Effector CD4-positive, alpha-beta T cell (primary cell): ENCODE measurements at places on chromosomes 16 and 17.

DNA sequence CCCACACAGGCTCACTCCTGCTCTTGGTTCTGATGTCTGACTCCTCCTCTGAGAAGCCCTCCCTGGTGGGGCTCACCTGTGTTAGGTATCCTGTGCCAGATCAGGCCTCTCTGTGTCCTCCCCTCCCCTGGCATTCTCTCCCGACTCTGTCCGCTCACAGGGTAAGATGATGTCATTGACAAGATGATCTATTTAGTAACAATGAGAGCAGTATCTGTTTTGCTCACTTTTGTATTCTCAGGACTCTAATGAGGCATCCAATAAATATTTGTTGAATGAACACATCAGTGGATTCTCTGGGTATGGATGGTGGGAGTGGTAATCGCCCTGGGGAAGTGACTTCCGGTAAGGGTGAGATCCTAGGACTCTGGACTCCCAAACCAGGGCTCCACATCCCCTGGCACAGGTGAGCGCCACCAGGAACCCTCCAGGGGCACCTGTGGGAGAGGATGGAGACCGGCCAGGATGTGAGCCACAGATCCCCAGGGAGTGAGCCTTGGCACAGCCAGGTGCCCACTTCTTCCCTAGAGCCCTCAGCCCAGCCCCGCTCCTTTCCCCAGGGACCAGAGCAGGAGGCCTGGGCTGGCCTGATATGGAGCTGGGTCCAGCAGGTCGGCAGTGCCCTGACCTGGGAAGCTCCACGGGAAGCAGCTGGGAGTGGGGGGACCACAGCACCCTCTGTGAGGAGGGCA lies 5.4 kb upstream of the HAP1 start:
- no peak for DNase-seq

- DNase-seq = no peak
These were observed at the start of gene CNGB1 for GRCh38 chr16:57970970-57971369. Gene CNGB1 (minus strand): TSS chr16:57971128. CDS start chr16:57967286, 3,842 bp downstream.

GRCh38 chr16:66889622-66890021 lies 9.3 kb downstream of the PDP2 start:
- DNase-seq = no peak

- DNase-seq = no peak
These were observed 21.6 kb upstream of the CDH1 start for GRCh38 chr16:68715471-68715870.

DNA sequence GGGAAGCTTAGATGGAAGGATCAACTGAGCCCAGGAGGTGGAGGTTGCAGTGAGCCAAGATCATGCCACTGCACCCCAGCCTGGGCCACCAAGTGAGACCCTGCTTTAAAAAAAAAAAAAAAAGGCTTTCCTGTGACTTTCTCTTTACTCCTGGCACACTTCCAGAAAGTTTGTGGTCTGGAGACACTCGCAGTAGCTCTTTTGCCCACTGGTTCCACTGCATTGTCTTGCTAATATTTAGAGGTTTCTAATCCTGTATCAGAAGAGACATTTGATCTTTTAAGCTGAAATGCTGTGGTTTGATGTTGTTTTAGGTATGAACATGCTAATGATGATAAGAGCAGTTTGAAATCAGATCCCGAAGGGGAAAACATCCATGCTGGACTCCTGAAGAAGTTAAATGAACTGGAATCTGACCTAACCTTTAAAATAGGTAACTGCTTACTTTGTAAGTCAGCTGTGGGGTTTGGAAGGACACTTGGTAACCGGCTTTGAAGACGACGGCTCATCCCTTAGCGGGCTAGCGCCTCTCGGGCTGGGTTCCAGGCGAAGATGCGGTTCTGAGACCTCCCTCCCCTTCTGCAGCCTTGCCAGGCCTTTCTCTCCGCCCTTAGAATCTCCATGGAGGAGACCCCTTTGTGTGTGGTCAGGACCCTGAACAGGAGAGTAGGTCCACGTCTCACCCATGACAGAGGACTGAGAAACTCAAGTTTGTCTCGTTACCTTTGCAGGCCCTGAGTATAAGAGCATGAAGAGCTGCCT lies 23.1 kb downstream of the NTAN1 start:
- no peak for DNase-seq

- no peak for DNase-seq
These were observed 512.6 kb upstream of the ZFHX3 start for GRCh38 chr16:73560497-73560896.

- no peak for DNase-seq
These were observed 862 bp downstream of the CLEC16A start for GRCh38 chr16:10945065-10945787.

- DNase-seq = no peak
These were observed 2230.4 kb downstream of the TP53TG3F start for GRCh38 chr16:35689764-35690163.

- no peak for DNase-seq
These were observed 65.3 kb upstream of the NUDT7 start for GRCh38 chr16:77657016-77657415.

DNA sequence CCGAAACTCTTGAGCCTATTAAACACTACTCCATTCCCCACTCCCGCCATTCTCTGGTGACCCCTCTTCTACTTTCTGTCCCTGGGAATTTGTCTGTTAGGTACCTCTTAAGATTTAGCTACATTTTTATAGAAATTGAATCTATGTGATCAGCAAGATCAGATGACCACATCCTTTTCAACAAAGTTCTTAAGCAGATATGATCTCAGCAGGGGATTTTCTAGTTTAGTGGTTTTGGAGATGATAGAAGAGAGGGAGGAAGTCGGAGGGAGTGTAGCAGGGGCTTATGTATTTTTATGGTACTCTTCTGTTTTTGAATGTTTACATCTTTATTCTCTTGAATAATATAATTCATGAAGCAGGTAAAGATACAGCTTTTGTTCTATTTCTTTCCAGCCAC lies 40.8 kb downstream of the RPA1 start:
- no peak for DNase-seq

DNA sequence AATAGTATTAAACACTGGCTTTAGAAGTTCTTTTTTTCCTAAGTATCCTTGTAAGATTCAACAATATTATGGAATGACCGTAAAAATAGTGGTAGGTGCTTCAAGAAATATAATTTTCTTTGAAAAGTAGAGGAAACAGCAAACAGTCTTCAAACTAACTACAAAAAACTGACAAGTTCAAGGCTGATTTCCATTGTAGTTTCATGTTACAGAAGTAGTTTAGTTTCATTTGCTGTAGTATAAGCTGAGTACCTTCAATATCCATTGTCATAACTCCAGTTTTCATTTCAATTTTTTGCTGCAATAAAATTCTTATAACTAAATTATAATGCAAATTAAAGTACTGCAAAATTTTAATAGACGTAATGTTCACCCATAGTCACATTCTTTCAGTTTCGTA lies 19.3 kb downstream of the PHKB start:
- no peak for DNase-seq

DNA sequence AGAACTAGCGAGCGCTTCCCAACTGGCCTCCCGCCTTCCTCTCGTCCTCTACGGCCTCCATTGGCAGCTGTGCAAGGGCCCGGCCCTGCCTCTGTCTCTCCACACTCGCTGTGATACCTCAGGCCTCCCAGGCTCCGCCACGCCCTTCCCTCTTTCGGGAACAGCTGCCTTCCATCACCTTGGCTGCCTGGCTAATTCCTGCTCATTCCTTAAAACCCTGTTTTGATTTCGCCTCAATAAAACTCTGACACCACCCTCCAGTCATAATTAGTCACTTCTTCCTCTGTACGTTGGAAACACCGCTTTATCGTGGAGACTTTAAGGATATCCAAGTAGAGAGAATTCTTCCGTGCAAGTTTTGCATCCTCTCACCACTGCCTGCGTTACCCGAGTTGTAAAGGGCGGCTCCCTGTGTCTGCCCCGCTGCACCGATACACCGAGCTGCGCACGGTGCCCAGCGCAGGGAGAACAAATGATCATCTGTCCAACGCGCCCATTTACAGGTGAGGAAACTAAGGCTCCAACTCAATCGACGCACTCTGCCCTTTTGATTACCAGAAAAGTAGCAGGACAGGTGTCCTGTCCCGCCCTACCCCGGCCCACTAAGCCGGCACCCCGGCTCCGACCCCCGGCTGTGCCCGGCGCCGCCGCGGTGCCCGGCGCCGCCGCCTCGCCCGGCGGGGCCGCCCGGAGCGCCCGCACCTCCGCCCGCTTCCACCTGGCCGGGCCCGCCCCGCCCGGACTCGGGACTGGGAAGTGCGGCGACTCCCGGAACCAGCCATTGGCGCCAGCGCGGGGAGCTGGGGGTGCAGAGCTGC lies 139.7 kb downstream of the SEC14L1 start:
- no peak for DNase-seq

GRCh38 chr17:48003417-48004151 lies 32.7 kb downstream of the CDK5RAP3 start:
- DNase-seq = no peak

- no peak for DNase-seq
These were observed 452 bp downstream of the SLC25A10 start for GRCh38 chr17:81712468-81713003.

DNA sequence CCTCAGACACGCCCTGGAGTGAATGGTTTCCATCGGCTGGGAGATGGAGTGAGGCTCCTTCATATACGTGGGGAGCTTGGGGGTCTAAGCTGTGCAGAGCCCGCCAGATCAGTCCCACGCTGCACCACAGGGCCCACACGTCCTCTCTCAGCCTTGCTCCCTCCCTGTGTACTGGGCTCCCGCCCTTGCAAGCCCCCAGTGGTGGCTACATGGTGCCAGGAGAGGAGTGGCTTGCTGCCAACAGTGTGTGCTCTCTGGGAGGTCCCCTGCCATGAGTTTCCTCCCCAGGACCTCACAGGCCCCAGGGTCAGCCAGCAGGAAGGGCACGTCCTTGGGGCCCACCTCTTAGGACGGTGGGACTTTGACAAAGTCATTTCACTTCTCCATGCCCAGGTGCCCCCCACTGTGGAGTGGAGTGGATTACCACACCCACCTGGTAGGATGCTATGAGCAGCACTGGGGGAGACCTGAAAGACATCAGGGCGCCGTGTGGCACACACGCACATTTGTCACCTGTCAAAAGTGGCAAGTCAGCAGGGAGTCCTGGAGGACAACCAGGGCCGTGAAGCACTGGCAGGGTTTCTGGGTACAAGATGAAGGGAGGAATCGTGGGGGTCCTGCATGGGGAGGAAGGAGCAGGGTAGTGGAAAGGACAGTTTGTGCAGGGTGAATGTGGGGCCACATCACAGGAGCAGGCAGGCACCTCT lies 13.7 kb downstream of the SLC5A10 start:
- DNase-seq = no peak

GRCh38 chr17:10192461-10192860 lies 5.9 kb downstream of the GAS7 start:
- no peak for DNase-seq

DNA sequence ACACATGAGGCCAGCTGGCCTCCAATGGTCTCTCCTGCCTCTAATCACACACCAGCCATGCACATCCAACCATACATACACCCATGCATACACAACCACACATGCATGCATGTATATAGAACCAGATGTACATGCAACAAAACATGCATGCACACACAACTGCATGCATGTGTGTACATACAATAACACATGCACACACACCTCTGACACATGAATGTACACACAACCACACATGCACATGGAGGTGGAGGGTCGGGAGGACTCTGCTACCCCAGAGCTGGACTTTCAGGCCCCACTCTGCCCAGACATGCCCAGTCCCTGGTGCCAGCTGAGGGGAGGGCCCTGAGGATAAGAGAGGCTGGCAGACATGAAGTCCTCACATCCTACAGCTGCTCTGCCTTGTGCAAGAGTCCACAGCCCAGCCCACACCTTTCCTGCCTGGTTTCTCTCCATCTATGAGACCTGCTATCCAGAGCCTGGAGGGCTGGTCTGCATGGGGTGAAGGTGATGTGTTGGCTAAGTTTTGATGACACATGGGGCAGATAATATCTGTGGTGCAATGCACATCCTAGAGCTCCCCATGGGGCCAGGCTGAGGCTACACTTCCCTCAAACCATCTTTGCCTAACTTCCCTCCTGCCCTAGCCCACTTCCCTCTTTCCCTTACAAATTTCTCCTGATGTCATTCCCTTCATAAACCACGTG lies 50.9 kb upstream of the SDK2 start:
- DNase-seq = no peak

- DNase-seq = no peak
These were observed 27.0 kb upstream of the DHX8 start for GRCh38 chr17:43456661-43457361.

DNA sequence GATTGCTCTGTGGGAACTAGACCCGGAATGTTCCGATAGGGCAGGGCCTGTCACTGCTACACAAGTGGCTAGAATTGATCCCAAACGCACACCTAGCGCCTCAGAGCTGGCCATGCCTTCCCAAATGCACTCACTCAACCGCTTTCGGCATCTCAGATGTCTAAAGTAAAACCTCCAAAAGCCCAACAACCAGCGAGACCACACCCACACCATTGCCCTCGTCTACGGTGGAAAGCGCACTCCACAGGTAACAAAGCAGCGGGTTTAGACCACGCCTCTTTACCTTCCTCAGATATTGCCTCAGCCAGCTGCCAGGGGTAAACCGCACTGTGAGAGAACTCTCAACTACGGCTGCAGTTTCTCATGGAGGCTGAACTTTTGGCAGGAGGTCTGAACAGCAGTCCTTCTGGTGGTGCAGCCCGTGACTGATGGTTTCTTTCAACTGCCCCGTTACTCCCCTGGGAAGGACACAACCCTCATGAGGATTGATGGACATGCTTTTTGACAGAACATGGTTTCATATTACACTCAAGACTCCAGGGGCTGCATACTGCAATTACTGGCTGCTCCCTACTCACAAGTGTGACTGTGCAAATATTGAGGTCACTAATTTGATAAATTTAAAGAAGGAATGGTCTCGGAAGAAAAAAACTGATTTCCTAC lies 34.5 kb downstream of the USP7 start:
- no peak for DNase-seq

- no peak for DNase-seq
These were observed 9.3 kb upstream of the EPN3 start for GRCh38 chr17:50523208-50523607.

DNA sequence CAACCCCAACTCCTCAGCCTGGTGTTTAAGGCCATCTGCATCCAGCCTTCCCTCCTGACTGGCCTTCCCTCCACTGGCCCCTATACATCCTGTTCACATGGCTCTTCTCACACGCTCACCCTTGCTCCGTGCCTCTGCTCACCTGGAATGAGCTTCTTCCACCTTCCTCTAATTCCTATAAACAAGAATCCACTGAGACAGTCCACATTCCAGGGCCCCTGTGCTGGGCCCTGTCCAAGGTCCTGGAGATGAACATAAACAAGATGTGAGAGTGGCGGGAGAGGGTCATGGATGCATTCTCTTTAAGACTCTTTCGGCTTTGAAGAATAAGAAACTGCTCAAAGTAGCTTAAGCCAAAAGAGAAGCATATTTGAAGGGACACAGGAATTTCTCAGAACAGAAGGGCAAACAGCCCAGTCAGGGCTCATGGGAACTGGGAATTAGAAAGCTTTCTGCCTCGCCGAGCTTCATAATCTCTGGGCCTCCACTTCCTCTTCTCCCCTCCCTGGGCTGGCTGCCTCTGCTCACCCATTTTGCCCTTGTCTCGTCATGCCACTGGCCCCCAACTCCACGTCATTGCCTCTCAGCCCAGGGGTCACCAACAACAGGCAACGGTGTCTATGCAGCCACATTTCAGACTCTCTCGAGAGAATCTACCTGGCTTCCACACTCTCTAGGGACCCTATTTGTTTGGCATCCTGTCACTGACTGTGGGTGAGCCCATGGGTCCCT lies 13.5 kb downstream of the SPPL2C start:
- DNase-seq = no peak

- no peak for DNase-seq
These were observed 2.5 kb upstream of the AXIN1 start for GRCh38 chr16:354971-355461.

- no peak for DNase-seq
These were observed 17.0 kb upstream of the RPRML start for GRCh38 chr17:46995841-46996571.
